ENCODE measurements at places on chromosomes 3 and 15.

DNA sequence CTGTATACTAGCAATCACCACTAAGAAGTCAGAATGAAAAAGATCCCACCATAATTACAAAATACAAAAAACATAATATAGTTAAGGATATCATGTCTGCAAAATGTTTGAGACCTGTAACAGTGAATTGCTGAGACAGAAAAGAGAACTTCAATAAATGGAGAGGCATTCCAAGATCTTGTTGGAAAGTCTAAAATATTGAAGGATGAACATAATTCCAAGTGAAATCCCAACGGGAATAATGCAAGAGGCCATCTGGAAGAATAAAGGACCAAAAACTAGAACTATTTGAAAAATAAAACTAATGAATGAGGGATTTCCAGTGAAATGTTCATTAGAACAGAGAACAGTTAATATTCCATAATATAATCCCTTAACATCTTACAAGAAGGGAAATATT is 110.9 kb downstream of the COL6A6 start:
- no peak for DNase-seq

- no peak for DNase-seq
Observed at GRCh38 chr3:84906065-84906464, 52.7 kb upstream of the CADM2 start.

- DNase-seq, result no peak
Observed at GRCh38 chr3:62379321-62379798, 6.0 kb upstream of the FEZF2 start.

DNA sequence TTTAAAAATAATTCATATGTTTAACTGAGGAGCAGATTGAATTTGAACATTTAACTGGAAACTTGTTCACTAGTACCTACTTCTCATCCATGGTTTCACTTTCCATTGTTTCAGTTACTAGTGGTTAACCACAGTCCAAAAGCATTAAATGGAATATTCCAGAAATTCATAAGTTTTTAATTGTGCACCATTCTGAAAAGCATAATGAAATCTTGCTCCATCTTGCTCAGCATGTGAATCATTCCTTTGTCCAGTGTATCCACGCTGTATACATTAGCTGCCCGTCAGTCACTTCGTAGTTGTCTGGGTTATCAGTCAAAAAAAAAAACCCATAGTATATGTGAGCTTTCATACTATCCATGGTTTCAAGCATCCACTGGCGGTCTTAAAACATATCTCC is 217.6 kb downstream of the TPRG1 start:
- DNase-seq, result no peak
